Gastroesophageal sphincter (tissue), 4 donors: ENCODE measurements at places on chromosomes 11 and 22. TPM values are rescaled to one million over a fixed set of nuclear protein-coding genes. Genes with fewer than 3 reads are reported as not detected.

- no peak for ATAC-seq
Observed at GRCh38 chr11:14861680-14862079, 30.4 kb downstream of the CYP2R1 start.

DNA sequence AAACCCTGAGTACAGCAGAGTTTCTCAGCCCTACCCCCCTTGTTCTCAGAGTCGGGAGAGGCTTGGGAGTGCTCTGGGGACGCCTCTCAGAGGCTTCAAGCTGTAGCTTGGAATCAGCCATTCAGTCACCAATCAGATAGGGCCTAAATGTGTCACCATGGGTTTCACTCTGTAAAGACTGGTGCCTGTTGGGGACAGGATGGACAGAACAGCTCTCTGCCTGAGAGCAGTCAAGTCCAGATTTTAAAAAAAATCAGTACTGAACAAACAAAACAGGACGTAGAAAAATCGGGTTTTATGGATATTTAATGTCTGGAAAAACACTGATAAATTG, 1.3 kb downstream of the FADD start:
- ATAC-seq, result no peak

DNA sequence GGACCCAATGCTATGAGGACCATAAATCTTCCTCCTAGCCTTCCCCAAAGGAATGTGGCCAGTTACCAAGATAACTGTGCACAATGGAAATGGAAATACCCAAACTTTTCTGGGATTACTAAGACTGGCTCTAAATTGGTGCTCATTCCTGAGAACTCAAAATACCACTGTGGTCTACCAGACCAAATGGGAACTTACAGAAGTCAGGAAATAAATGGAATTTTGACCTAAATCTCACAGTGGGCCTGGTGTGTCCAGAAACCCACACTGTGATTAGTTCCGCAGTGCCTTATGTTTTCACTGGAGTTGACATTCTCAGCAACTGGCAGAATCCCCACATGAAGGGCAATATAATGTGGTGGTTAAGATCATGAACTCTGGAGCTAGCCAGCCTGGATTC, 99.4 kb upstream of the ZC3H12C start:
- no peak for ATAC-seq

DNA sequence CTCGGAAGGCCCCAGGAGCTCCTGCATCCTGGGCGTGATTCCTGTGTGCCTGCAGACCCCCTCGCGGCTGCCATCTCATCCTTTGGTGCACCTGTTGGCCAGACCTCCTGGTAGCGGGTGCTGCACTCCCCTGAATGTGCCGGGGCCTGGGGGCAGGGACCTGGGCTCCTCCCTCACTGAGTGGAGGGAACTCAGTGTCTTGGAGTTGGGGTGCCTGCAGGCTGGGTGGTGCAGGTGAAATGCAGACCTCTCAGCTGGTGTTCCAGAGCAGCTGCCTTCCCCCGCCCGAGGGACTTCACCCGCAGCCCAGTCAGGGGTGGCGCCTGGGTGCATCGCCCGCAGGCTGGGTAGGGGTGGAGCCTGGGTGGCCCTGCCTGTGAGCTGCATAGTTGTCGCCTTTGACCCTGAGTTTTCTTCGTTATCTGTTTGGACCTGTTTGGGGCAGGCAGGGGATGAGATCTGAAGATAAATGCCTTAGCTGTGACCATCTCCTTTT, 31.4 kb downstream of the LRP5 start:
- peak; percentile 20 for ATAC-seq

- ATAC-seq, result no peak
Observed at GRCh38 chr11:116427337-116427902, 345.4 kb downstream of the BUD13 start.

DNA sequence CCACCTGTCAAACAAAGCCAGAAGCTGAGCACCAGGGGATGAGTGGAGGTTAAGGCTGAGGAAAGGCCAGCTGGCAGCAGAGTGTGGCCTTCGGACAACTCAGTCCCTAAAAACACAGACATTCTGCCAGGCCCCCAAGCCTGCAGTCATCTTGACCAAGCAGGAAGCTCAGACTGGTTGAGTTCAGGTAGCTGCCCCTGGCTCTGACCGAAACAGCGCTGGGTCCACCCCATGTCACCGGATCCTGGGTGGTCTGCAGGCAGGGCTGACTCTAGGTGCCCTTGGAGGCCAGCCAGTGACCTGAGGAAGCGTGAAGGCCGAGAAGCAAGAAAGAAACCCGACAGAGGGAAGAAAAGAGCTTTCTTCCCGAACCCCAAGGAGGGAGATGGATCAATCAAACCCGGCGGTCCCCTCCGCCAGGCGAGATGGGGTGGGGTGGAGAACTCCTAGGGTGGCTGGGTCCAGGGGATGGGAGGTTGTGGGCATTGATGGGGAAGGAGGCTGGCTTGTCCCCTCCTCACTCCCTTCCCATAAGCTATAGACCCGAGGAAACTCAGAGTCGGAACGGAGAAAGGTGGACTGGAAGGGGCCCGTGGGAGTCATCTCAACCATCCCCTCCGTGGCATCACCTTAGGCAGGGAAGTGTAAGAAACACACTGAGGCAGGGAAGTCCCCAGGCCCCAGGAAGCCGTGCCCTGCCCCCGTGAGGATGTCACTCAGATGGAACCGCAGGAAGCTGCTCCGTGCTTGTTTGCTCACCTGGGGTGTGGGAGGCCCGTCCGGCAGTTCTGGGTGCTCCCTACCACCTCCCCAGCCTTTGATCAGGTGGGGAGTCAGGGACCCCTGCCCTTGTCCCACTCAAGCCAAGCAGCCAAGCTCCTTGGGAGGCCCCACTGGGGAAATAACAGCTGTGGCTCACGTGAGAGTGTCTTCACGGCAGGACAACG, 11.7 kb downstream of the CXCR5 start:
- ATAC-seq, result no peak

Gene GLYATL1
- 3.9 TPM for total RNA-seq

Gene LYVE1
- 33.2 TPM for total RNA-seq

Gene RAB39A
- total RNA-seq, result 0.69 TPM
